ENCODE measurements at places on chromosomes 5 and 9. TPM values are rescaled to one million over a fixed set of nuclear protein-coding genes. Genes with fewer than 3 reads are reported as not detected.

The SLC34A3 gene
- not detected for total RNA-seq

The QRFP gene
- total RNA-seq: not detected

DNA sequence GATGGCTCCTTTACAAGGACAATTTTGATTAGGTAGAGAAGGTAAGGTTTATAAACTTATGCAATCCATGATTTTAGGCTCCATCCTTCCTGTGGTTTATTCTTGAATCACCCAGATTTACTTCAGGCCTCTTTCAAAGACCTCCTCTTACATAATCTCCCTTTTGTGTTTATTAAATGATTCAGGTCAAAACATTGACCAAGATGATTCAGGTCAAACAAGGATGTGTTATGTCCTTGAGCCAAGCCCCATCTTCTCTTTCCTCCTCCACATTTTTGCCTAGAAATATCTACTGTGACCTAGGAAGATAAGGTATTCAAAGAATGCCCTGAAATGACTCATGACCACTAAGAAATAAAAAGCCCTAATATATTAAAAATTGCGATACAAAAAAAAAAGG lies 31.8 kb upstream of the TLR4 start:
- no peaks in the 10 kb centered on the region for H3K4me1 ChIP-seq
- H3K27ac ChIP-seq: no peak overlapping the region
- no peak for DNase-seq
- H3K27me3 ChIP-seq: no peaks in the 10 kb centered on the region

GRCh38 chr9:117121316-117121715 lies 293.5 kb downstream of the ASTN2 start:
- H3K36me3 ChIP-seq: no peaks in the 10 kb centered on the region

GRCh38 chr9:135214054-135214640 lies 126.7 kb downstream of the OLFM1 start:
- DNase-seq: no peak
- no peaks in the 10 kb centered on the region for H3K36me3 ChIP-seq
- no peaks in the 10 kb centered on the region for H3K27me3 ChIP-seq
- peaks cover 15% of the 10 kb centered on the region for H3K4me1 ChIP-seq

DNA sequence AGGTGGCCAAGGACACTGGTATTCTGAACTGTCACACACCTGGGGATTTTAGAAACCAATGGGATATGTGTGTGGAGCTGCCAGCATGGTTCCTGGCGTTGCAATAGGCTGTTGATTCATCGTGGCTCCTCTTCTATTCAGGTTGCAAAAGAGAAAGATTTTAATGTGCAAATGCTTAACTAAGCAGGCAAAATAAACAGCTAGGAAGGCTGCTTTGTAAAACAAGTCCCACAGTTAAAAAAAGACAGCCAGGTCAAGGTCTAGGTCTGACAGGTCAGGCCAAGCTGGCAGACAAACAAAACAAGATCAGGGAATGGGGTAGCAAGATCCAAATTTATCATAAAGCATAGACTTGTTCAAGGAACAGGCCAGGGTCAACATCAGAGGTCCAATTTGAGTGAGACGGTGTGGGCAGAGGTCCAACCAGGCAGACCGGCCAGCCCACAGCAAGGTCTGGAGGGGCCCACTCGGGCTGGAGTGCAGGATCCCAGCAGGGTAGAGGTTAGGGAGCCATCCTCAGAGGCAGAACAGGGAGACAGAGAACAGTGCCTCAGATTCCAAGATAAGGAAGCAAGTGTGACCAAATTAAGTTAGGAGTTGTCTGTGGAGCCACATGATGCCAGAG lies 45.6 kb downstream of the SUB1 start:
- no peak overlapping the region for H3K27ac ChIP-seq
- H3K36me3 ChIP-seq: no peaks in the 10 kb centered on the region
- no peaks in the 10 kb centered on the region for H3K27me3 ChIP-seq
- no peaks in the 10 kb centered on the region for H3K4me1 ChIP-seq
- no peak overlapping the region for H3K4me3 ChIP-seq

DNA sequence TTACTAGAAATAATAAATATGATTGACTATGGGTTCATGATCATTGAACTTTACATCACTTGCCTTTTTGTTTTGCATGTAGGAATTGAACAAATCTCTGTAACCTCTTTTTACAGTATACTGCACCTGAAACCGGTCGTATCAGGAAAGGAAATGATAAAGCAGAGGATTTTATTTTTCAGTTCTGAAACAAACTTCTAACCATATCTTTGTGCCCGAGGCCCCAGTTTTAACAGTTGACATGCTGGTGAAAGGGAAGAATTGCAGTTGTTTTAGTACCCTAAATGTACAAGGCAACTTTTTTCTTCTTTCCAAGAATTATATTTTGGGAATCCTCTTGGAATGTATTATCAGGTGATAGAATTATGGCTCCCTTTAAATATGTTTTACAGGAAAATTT lies 27.8 kb downstream of the TMEM38B start:
- H3K36me3 ChIP-seq: no peaks in the 10 kb centered on the region
- no peak overlapping the region for H3K4me3 ChIP-seq
- no peak overlapping the region for H3K27ac ChIP-seq
- no peak for DNase-seq

- no peak overlapping the region for H3K4me3 ChIP-seq
- H3K4me1 ChIP-seq: no peaks in the 10 kb centered on the region
- H3K36me3 ChIP-seq: no peaks in the 10 kb centered on the region
- DNase-seq: no peak
- H3K27ac ChIP-seq: no peak overlapping the region
- H3K27me3 ChIP-seq: no peaks in the 10 kb centered on the region
These were observed 8.9 kb upstream of the SPATA31E1 start for GRCh38 chr9:87873607-87874303.

DNA sequence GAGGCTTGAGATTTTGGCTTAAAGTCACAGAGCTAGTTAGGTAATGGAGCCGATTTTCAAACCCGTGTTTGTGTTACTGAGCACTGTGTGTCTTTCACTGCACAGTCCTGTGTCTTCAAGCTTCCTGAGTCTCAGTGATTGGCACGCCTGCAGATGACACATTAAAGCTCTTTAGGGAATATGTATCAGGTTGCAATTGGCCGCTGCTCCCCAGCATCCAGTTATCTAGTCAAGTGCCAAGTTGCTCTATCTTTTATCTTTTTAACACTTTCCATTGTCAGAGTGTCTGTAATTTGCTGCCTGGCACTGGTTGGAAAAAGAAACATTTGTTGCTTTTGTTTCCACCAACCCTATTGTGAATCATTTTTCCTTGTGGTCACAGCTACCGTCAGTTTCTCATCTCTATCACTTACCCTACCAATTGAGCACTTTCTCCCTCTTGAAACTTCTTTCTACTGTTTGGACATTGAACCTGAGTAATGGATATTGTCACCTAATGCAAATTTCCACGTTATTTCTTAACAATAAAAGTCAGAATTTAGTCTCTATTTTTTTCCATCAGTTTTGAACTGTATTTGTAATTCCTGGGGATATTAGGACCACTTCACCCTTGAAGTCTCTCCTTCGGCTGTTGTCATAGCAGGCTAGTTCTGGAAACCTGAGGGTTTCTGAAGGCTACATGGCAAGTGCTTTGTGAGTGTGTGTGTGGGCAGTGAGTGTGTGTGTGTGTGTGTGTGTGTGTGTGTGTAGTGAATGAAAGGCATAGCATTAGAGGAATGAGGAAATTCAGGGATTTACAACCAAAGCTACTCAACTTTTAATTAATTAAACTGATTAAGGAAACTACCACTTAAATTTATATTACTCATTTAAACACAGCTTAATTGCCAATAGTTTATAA lies 274.3 kb downstream of the ISL1 start:
- H3K27me3 ChIP-seq: no peaks in the 10 kb centered on the region
- H3K4me3 ChIP-seq: no peak overlapping the region
- H3K36me3 ChIP-seq: no peaks in the 10 kb centered on the region
- peaks cover 13% of the 10 kb centered on the region for H3K4me1 ChIP-seq
- DNase-seq: peak; percentile 68
- no peak overlapping the region for H3K27ac ChIP-seq

GRCh38 chr9:125477089-125477544 lies 215.5 kb downstream of the GAPVD1 start:
- no peak for DNase-seq
- no peak overlapping the region for H3K27ac ChIP-seq
- H3K36me3 ChIP-seq: no peaks in the 10 kb centered on the region
- H3K4me3 ChIP-seq: no peak overlapping the region

GRCh38 chr9:101477214-101477613 lies 41.6 kb upstream of the ALDOB start:
- peaks cover 24% of the 10 kb centered on the region for H3K4me1 ChIP-seq
- no peak overlapping the region for H3K4me3 ChIP-seq
- no peaks in the 10 kb centered on the region for H3K36me3 ChIP-seq
- DNase-seq: no peak
- H3K27me3 ChIP-seq: no peaks in the 10 kb centered on the region

- no peaks in the 10 kb centered on the region for H3K27me3 ChIP-seq
- H3K36me3 ChIP-seq: no peaks in the 10 kb centered on the region
- H3K4me1 ChIP-seq: no peaks in the 10 kb centered on the region
- H3K4me3 ChIP-seq: no peak overlapping the region
These were observed 168.6 kb downstream of the SLC12A2 start for GRCh38 chr5:128252196-128252595.

DNA sequence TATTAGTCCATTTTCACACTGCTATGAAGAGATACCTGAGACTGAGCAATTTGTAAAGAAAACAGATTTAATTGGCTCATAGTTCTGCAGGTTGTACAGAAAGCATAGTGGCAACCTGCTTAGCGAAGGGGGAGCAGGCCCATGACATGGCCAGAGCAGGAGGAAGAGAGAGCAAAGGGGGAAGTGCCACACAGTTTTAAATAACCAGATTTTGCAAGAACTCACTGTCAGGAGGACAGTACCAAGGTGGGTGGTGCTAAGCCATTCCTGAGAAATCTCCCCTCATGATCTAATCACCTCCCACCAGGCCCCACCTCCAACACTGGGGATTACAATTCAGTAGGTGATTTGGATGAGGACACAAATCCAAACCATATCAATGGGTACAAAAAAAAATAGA lies 16.8 kb upstream of the PCSK5 start:
- no peak for DNase-seq
- H3K27me3 ChIP-seq: no peaks in the 10 kb centered on the region

GRCh38 chr9:31615966-31616365 lies 768.5 kb upstream of the ACO1 start:
- H3K4me1 ChIP-seq: no peaks in the 10 kb centered on the region
- DNase-seq: no peak
- H3K27ac ChIP-seq: no peak overlapping the region
- no peak overlapping the region for H3K4me3 ChIP-seq
- no peaks in the 10 kb centered on the region for H3K36me3 ChIP-seq

- peak overlapping the region; percentile 46 for H3K4me3 ChIP-seq
- H3K36me3 ChIP-seq: no peaks in the 10 kb centered on the region
- peak; percentile 87 for DNase-seq
These were observed 293.9 kb downstream of the ZSWIM6 start for GRCh38 chr5:61625681-61626621.
